ENCODE measurements at places on chromosomes 12 and 14. TPM values are rescaled to one million over a fixed set of nuclear protein-coding genes. Genes with fewer than 3 reads are reported as not detected.
A peak's percentile ranks its signal among the peaks of the same experiment; 100 is the strongest.

DNA sequence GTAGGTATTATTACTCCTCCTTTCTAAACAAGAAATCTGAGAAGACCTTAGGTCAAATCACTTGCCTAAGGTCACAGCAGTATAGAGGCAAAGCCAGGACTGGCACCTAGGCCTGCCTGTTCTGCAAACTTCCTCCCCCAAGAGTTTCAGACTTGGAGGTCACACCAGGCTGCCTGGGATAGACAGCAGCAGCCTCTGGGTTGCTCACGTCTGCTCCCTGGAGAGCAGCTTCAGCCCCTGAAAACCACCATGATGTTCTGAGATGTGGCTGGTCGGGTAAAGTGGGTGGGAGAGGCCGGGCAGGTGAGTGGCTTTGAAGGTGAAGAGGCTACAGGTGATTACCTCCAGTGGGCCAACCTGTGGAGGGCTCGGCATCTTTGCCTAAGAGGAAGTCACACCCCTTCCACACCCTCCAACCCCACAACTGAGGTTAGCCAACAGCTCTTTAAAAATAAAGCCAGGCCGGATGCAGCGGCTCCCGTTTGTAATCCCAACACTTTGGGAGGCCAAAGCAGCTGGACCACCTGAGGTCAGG lies 37.0 kb upstream of the PNMA1 start:
- peak; percentile 41 for DNase-seq

The PTGER2 gene
- 108 TPM for total RNA-seq

The ITGB7 gene
- total RNA-seq: 786 TPM

GRCh38 chr14:75430116-75430515 lies 2.3 kb downstream of the JDP2 start:
- no peak for DNase-seq

- peak; percentile 88 for DNase-seq
Observed at GRCh38 chr12:53757101-53757770, 5.5 kb upstream of the CISTR start.

All from activated CD4-positive, alpha-beta memory T cell treated with anti-CD3 and anti-CD28 coated beads, Interleukin-2, amount 10 ng/mL, durations not matched to agents 7 days and 5 days (primary cell).